Ureter (tissue), 1 donor: ENCODE measurements at places on chromosomes 5 and 9. TPM values are rescaled to one million over a fixed set of nuclear protein-coding genes. Genes with fewer than 3 reads are reported as not detected.

Gene GARIN3
- not detected for total RNA-seq

DNA sequence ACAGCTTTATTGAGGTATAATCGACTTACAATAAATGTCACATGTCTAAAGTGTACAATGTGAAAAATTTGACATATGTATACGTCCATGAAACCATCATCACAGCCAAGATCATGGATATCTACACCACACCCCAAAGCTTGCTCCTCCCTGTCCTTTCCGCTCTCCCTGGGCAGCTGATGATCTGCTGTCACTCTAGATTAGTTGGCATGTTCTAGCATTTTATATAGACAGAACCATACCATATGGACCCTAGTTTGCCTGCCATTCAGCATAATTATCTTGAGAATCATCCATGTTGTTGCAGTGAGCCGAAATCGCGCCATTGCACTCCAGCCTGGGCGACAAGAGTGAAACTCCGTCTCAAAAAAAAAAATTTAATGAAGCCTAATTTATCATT is 42.5 kb downstream of the ERGIC1 start:
- DNase-seq: no peak

DNA sequence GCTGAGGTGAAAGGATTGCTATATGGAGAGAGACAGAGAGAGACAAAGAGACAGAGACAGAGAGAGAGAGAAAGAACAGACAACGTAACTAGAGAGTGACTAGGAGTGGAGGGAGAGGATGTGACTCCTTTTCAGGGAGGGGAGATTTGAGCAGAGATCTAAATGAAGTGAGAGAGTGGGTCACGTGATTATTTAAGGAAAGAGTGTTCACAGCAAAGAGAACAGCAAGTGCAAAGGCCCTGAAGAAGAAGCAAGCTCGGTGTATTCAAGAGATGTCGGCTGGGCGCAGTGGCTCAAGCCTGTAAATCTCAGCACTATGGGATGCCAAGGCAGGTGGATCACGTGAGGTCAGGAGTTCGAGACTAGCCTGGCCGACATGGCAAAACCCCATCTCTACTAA is 40.9 kb upstream of the CTNNA1 start:
- no peak for DNase-seq

Gene MOB3B
- 9.4 TPM for total RNA-seq

DNA sequence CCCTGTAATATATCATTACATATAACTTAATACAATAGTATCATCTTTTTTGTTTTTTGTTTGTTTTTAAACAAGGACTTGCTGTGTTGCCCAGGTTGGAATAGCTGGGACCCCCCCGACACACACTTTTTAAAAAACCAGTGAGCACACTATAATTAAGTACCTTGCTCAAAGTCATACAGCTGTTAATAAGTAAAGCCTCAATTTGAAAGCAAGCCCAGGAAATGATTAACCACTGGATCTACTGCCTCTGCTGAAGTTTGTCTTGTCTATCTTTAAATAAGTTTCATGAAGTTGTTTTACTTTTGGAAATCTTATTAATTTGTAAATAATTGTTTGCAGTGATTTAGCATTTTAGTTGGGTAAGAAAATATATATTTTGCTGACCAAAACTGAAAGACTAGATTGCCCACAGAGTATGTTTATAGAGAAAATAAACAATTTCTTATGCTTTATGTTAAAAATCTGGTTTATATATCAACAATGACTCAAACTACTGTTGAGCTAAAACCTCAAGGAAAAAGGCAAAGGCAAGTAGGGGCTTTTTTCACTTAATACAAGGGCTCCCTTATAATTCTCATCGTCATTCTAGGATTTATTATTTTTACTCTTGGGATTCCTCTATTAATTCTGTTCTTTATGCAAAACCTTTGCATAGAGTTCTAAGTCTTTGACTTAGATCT is 5.8 kb upstream of the CARNMT1 start:
- DNase-seq: no peak

Gene IL4
- total RNA-seq: not detected

- no peak for DNase-seq
Observed at GRCh38 chr9:1400983-1401382, 350.8 kb downstream of the DMRT2 start.

DNA sequence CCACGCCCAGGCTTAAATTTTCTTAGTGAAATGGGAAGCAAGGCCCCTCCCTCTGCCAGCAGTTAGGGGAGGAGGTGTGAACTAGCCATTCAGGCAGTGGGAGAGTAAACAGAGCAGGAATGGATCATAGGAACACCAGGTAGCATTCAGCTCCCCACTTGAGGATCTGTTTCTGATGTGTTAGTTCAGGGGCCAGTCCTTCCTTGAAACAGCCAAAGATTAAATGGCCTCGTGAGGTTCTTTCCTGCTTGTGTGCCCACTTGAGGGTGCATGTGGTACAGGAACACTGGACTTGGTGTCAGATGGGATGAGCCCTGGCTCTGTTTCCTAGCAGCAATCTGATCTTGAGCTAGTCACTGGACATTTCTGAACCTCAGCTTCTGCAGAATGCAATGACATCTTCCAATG is 21.2 kb downstream of the FAXDC2 start:
- no peak for DNase-seq

DNA sequence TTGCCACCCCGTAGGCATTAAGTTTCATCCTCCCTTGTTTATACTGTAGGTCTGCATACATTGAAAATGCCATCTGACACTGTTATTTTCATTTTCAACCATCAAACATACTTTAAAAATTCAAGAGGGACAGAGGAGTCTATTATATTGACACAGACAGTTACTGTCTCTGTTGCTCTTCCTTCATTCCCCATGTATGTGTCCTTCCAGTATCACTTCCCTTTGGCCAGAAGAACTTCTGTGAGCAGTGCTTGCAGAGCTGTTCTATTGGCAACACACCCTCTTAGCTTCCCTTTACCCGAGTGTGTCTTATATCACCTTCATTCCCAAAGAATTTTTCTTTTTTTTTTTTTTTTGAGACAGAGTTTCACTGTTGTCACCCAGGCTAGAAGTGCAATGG is 42.8 kb downstream of the RASGEF1C start:
- no peak for DNase-seq

DNA sequence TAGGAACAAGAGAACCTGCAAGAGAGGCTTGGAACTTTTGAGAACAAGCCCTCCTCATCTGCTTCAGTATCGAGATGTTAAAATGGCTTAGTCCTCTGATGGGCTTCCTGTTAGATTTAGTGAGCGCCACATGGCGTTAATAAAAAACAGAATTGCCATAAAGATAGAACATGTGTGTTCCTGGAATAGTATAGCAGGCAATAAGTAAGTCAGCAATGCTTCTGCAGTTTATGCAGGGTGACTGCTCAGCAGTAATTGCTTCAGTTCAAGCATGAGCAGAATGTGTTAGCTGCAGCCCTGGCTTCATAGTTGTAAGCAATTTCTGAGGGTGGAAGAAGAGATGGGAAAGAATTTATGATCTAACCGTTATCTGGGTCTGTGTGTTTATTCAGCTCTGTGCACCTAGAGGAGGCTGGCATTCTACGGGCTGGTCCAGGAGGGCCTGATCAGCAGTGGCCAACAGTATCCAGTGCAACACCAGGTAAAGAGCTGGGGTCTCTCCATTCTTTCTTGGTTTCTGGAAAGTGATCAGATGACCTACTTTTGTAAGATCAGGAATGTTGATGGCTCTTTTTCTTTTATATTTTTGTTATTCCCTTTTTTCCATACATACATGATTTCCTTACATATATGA is 15.9 kb downstream of the PCDHAC2 start:
- DNase-seq: no peak

- no peak for DNase-seq
Observed at GRCh38 chr5:59588922-59589321, 304.6 kb downstream of the PDE4D start.

Gene FXN
- total RNA-seq: 17.5 TPM

Gene DDX4
- not detected for total RNA-seq

Gene OR1J2
- 0.42 TPM for total RNA-seq

Gene RPL12
- 1,953 TPM for total RNA-seq

DNA sequence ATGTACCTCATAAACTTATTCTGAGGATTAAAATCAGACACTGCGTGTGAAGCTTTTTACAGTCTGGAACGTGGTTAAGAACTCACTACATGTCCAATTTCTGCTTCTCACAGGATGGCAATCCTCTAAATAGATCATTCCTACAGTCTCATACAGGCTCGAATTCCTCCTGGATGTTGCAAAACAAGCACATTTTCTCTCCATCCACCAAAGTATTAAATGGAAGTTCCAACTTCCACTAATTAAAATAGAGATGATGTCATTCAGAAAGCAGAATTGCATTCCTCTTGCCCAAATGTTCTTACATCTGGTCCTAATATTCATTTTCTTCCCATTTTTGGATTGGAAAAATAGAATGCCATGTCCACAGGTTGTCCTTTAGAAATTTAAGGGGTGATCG is 145.5 kb upstream of the PCA3 start:
- DNase-seq: no peak

DNA sequence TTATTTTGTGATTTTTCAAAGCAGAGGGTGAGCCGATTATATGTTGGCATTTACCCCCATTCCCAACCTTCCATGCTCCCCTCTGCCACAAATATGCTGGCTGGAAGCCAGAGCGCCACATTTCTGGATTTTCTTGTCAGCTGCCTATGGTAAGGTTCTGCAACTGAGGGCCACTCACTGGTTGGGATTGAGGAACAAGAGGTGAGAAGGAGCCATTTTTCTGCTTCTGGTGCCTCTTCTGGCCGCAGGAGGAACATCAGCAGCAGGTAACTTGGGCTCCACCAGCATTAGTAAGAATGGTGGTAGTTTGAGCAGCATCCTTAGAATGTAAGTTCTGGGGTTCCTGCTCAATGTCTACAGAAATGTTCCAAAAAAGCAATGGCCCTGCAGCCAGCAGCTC is 159.5 kb upstream of the MAST4 start:
- DNase-seq: no peak

- DNase-seq: peak; percentile 92
Observed at GRCh38 chr5:134411546-134412266, at the start of gene CDKN2AIPNL. CDKN2AIPNL (minus strand) TSS chr5:134411881; CDS start chr5:134411854, 27 bp downstream.

Gene SPATA31C1
- total RNA-seq: not detected

DNA sequence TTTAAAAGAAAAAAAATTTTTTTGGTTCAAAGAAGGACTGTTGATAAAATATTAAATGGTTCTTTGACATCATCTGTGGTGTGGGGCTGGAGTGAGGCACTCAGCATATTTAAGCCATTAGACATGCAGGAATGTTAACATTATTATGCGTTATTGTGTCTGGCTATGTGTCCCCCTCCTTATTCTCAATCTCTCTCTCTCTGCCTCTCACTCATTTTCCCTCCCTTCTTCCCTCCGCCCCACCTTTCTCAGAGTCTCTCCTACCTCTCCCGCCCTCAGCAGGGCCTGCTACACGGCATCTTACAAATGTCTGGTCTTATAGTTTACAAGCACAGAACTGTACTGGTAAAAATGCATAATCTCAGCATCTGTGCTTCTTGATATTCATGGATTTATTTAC is 287.8 kb upstream of the TMEM161B start:
- DNase-seq: no peak

GRCh38 chr9:115162946-115163345 is 45.0 kb upstream of the TNC start:
- no peak for DNase-seq

DNA sequence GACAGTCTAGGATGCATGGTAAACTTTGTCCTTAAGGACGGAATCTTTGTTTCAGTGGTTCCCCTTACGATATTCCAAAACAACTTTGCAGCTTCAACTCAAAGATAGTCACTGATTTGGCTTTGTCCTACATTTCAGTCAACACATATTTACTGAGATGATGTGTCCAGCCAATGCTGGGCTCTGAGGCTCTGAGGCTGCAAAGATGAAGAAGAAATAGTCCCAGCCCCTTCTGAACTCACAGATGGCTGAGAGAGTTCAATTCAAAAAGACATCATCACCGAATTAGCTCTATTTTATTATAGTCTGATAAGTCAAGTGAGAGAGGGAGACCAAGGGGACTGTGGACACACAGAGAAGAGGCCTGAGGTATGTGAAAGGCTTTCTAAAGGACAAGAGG is 544.0 kb downstream of the ACTL7B start:
- DNase-seq: no peak

- DNase-seq: no peak
Observed at GRCh38 chr9:2144619-2145018, 129.5 kb downstream of the SMARCA2 start.
